ENCODE measurements at places on chromosomes 13 and 19.

GRCh38 chr13:52195401-52195837 is 36.0 kb upstream of the NEK3 start:
- peak; percentile 17 for DNase-seq

DNA sequence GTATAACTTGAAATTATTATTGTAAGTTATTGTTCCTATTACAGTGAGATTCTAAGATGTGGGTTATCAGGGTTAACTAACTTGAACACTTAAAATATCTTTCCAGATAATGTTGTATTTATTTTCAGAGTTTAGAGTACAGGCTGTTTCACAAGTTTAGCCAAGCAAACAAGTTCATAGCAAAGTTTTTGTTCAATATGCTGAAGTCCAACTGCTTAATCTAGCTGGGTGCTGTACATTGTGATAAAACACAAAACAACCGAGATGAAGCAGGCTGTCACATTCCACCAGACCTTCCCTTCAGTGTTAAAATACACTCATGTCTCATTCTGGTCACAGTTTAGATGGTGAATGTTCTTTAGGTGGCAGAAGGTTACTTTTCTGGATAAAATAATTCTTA is 148.0 kb upstream of the PCDH20 start:
- no peak for DNase-seq

DNA sequence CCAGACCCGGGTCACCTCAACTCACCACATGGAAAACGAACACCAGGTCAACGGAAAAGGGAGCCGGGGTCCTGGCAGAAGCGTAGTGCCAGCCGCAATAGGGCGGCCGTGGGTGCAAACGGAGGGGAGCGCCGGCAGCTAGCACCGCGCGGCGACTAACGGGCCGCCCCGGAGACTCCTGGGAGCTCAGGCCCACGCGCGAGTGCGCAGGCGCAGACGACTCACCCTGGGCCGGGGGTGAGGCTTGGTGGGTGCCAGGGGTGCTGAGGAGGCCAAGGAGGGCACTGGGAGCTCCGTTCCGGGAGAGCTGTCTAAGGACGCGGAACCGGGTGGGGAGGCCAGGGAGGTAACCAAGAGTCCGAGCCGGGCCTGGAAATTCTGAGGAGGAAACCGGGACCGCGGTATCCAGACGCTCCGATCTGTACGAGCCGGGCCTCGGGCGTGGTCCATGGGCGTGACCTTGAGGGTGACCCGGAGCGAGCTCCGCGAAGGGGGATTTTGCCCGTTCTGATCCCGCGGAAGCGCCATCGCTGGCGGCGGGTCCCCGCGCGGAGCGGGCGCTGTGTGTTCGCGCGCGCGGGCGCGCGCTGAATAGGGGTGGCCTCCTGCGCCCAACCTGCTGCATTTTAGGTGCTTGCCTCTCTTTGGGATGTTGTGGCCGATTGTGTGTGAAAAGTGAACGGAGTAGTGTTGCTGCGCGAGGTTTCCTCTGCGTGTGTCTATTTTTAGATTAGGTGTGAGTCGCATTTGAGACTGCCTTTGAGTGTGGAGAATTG is at the start of gene ZNF382:
ZNF382 (plus strand) TSS at position 213 of the 776 bp plus-strand sequence. CDS start 4,602 bp downstream, outside the sequence.
- DNase-seq, result peak; percentile 72

- peak; percentile 42 for DNase-seq
Observed at GRCh38 chr19:56105090-56105701, 15.9 kb downstream of the ZNF787 start.

- peak; percentile 20 for DNase-seq
Observed at GRCh38 chr19:19460258-19460731, 54.8 kb downstream of the GATAD2A start.

- no peak for DNase-seq
Observed at GRCh38 chr19:16883522-16883921, 5.3 kb upstream of the F2RL3 start.

DNA sequence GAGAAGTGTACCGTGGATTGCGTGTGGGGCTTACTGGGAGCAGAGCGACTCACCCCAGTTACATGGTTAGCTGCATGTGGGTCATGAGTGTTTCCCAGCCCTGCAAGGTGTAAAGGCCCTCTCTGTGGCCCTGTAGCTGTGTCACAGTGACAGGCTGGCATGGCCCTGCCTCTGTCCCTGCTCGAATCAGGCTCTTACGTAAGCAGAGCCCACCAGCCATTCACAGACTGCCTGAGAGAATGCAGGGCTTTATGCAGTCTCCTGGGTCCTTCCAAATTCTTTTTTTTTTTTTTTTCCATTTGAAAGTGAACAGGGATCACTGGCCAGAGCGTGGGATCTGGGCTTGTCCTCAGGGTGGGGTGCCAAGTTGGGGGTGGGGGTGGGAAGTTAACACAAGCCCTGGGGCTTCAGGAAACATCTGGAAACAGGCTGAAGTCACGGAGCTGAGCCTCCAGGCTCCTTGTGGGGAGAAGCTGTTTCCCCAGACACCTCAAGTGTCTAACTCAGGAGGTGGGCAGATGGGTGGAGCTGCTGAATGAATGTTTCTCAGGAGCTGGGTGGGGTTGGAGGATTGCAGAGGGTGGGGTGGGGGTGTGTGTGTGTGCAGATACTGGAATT is 13.4 kb downstream of the TECR start:
- DNase-seq, result no peak

DNA sequence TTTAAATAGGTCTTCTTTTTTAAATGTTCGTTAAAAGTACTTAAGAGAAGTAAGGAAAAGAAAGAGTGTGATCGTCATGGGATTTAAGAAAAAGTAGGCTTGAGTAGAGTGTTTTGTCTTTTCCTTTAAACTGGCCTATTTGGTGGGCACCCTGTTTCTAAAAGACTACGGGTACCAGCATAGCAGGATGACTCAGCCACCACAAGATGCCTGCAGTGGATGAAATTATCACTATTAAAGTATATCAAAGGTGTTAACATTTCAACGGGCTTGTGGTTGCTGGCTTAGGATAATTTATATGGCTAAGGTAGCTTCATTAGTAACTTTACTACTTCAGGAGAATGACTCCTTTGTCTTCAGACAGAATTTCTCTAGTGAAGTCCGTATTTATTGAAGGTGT is 112.6 kb downstream of the STARD13 start:
- no peak for DNase-seq

- no peak for DNase-seq
Observed at GRCh38 chr13:60410299-60410698, 13.3 kb downstream of the TDRD3 start.

DNA sequence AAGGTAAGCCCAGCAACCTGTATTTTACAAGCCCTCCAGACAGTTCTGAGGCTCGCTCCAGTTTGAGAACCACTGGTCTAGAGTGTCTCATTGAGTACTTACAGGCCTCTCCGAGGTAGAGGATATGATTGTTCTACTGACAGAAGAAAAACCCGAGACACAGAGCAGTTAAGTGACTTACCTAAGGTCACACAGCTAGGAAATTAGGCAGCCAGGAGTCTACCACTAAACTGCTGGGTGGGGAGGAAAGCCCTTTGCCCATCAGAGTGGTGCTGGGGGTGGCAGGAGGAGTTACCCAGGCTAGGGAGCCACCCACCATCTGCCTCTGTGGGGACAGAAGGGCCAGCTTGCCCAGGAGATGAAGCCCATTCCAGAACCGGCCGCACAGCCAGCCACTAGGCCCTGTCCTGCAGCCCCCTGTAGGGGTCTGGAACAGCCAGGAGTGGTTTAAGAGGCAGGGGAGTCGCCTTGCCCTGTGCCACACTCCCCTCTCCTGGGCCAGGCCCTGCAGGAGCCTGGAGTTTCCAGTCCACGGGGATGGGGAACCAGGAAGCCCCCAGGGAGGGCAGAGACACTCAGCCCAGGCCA is 703 bp downstream of the RASGRP4 start:
- no peak for DNase-seq

DNA sequence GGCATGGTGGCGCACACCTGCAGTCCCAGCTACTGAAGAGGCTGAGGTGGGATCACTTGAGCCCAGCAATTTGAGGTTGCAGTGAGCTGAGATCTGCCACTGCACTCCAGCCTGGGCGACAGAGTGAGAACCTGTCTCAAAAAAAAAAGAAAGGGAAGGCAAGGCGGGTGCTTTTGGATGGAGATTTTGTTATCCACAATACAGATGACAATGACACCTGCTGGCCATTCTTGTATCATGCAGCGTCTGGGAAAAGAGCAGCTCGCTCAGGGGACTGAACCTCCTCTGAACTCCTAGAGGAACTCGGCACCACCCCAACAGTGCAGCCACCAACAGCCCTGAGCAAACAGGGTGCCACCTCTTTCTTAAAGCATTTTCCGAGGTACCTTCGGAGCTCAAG is 22.8 kb downstream of the HAUS8 start:
- no peak for DNase-seq

- no peak for DNase-seq
Observed at GRCh38 chr13:41548031-41548430, 90.7 kb downstream of the RGCC start.

- no peak for DNase-seq
Observed at GRCh38 chr19:3411636-3412035, 45.3 kb downstream of the NFIC start.

DNA sequence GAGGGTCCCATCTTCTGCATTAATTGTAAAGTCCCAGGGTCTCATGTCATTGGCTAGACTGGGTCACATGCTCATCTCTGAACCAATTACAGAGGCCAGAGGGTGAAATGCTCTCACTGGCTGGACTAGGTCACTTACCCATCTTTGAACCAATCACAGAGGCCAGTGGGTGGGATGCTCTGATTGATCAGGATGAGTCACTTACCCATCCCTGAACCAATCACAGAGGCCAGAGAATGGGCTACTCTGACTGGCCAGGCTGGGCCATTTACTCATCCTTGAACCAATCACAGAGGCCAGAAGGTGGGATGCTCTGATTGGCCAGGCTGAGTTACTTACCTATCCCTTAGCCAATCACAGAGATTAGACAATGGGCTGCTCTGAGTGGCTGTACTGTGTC is 5.3 kb downstream of the MISP start:
- no peak for DNase-seq

- peak; percentile 24 for DNase-seq
Observed at GRCh38 chr19:34317311-34317927, 47.6 kb upstream of the GPI start.

GRCh38 chr19:12667731-12668302 is 1.2 kb downstream of the WDR83 start:
- DNase-seq, result no peak

Data from T-helper 9 cell (primary cell).